ENCODE measurements at places on chromosomes 7 and 10.

- no peak for DNase-seq
Measured at GRCh38 chr10:70589762-70590654, 12.5 kb downstream of the PRF1 start.

DNA sequence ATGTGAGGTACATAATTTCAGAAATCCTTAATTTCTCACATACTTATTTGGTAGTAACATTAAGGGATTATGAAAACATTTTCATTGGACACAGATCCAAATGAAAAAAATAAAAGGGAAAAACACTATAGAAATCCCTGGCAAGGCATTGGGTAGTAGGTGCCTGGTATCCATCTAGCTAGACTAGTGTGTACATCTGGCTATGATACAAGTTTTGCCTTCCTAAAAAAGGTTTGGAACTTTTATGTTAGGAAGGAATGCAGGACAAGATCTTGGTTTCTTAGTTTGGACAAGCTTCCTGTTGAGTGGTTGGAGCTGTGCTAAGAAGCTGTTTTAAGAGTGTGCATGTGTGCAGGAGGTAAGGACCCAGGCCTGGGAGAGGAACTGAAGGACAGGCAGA lies 252.3 kb upstream of the GLI3 start:
- DNase-seq = no peak

GRCh38 chr10:60426425-60426824 lies 36.8 kb upstream of the ANK3 start:
- DNase-seq = no peak

GRCh38 chr7:1691601-1692514 lies 21.8 kb downstream of the ELFN1 start:
- DNase-seq = no peak

DNA sequence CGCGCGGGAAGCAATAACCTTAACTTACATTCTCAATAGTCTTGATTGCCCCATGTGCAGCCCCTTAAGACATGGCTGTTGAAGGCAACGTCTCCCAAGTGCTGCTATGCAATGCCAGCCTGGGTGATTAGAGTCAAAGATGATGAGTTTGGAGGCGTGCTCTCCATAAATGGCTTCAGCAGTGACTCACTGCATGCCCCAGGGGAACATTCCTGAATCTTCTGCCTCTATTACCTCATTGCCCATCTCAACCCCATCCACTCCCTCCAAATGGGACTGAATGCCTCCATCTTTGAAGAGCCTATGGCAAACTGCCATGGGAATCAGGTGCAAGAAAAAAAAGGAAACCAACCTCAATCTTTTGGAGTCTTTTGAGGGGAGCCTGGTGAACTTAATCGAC lies 282.8 kb downstream of the SNX10 start:
- no peak for DNase-seq

DNA sequence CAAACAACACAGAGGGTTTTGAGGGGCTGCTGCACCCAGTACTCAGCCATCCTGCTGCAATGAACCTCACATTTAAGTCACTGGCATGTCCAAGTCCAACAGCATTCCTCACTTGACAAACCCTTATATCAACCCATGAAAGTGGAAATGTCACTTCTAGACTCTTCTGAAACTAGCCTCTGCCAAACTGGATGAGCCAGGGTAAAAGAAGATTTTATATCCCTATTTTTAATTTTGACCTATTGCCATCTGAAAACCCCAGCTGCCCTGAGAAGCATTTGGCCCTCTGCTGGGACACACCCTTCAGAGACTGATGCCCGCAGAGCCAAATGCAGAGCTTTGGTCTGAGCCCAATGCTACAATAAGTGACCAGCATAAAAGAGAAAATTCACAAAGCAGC lies 201.1 kb downstream of the ANK3 start:
- no peak for DNase-seq

GRCh38 chr10:6445671-6446316 lies 134.3 kb downstream of the PRKCQ start:
- peak; percentile 27 for DNase-seq

DNA sequence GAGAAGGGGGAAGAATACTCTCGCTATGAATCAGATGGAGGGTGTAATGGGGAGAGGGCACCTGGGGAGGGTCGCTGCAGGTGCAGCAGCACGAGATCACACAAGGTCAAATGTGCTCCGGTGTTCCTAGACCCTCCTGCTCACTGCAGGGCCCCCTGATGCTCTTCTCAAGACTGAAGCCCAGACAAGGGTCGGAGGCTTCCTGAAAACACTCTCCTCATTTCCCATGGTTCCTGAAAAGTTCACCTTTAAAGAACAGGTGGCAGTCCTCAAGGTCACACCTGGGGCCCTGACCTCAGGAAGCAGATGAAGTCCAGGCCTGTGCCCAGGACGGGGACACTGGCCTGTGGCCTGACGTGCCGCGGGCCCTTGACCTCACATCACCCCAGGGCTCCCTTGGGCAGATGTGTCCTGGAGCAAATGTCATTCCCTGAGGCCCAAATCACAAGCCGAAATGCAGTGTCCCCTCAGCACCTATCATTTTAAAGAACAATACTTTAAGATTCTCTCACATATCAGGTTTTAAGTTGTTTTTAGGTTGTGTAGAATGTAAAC lies 289.8 kb downstream of the GLRX3 start:
- no peak for DNase-seq

DNA sequence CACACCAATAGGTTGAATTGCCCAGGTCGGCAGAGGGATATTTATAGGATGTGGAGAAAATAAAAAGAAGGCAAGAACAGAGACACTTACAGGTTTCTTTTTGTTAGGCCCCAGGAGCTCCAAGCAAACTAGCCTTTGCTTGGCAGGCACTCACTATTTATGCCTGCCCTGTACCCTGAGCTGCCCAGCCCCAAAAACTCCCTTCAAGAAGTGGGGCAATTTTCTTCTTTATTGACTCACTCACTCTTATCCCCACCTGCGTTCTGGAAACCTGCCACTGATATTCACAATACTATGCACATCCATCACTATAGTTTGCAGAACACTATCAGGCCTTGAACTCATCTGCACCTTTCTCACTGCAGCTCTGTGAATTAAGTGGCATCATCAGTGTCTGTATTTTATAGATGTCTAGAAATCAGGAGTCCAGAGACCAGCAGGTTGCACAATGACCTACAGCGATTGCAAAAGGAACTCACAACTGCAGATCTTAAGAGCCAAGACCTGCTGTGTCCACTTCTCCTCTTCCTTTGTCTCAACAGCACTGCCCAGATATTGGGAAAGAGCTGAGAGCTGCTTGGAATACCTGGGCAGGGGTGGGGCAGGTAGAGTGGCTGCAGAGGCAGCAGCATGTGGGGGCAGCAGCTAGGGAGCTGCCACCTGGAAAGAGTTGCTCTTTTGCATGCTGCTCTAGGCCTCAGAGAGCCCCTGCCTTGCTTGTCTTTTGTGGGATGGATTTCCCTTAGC lies at the start of gene SFTPD:
TSS of gene SFTPD (minus strand) at position 130 of the 747 bp plus-strand sequence. CDS start 2,446 bp downstream, outside the sequence.
- no peak for DNase-seq

- DNase-seq = no peak
Measured at GRCh38 chr10:46094931-46095750, 49.1 kb upstream of the MSMB start.

GRCh38 chr7:149496642-149497391 lies 792 bp downstream of the ZNF746 start:
- peak; percentile 15 for DNase-seq

DNA sequence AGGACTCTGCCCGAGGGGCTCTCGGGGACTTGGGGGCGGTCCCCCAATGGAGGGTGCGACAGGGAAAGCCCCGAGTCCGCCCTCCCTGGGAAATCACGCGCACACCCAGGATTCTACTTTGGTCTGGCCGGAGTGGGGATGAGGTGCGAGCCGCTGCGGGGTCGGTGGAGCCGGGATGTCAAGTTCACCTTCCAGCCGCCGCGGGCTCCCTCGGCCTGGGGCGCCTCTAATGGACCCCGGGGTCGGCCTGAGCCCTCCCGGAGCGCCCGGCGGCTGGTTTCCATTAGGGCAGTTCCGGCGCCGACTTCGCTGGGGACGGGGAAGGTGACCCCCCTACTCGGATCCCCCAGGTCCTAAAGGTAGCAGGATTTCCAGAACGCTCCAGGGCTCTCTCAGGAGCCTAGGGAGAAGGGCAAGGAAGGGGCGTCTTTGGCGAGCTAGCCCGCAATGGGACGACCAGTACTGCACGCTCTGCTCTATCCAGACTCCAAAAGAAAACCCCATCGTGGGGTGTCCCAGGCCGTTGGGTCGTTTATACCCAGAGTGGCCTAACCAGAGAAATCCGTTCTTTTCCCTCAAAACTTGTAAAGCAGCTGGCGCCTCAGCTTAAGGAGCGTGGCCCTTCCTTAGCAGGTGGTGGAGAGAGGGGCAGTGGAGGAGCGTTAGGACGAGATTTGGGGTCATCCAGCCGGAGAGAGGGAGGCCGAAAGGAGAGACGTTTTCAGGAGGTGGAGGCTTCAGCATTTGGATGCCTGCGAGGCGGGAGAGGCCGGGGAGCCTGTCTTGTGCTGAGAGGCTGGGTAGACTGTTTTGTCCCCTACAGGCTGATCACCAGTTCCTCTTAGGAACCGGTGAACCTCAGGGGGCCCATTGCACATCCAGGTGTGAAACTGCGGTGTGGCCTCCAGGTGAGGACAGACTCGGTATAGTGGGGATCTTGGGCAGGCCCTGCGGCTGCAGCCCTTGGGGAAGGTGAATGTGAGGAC lies 860 bp upstream of the WDR86 start:
- DNase-seq = no peak

DNA sequence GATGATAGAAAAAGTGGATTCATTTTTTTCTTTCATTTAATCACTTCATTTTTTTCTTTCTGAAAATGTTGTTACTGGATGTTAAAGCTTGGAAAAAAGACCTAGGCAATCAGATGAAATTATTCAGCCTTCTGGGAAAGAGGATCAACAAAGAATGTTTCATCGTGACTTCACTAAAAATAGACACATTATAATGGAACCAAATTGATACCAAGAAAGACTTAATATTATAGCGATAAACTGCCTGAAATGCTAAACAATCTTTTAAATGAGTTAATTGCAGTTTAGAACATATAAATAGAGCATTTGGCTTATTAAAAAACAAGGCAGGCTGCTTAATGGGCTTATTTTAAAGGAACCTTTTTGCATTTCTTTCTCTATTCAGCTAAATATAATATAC lies 25.6 kb upstream of the TMEM229A start:
- DNase-seq = no peak

DNA sequence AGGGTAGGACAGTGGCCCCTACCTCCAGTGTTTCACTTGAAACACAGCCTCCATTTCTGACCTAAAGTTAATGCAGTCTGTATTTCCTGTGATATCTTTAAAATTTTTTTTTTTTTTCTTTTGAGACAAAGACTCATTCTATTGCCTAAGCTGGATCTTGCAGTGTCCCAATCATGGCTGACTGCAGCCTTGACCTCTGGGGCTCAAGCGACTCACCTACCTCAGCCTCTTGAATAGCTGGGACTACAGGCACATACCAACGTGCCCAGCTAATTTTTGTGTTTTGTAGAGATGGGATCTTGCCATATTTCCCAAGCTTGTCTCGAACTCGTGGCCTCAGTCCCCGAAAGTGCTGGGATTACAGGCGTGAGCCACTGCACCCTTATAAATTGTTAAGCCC lies 16.7 kb upstream of the MGAM2 start:
- no peak for DNase-seq

- no peak for DNase-seq
Measured at GRCh38 chr10:3020311-3020710, 47.0 kb upstream of the PFKP start.

DNA sequence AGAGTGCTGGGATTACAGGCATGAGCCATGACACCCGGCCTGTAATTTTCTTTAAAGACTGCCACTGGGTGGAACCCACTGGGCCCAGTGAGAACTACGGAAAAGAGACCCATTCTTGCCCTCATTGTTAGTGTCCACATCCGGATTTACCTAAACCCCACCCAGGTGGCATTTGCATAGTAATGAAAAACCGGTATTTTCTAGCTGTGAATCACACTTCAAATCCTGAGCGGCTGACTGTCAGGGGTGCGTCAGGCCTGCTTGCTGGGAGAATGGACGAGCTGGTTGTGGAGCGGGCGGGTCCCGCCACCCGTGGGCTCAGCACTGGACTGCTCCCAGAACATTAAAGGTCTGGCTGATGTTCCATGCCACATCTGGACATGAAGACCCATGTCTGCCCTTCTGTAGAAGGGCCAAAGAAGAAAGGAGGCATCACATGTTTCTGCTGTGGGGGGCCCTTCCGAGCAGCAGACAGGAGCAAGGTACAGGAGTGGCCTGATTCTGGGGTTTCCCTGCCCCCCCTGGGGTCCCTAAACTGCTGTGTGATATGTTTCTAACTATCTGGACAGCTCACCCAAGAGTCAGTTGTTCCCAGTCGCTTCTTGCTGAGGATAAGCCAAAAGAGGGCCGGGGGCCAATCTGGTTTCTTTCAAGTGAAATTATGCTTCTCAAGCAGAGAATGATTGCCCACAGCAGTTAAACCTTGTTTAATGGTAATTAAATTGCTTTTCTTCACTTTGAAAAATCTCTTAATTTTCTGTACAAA lies 46.4 kb downstream of the KIAA1217 start:
- DNase-seq = no peak

- DNase-seq = no peak
Measured at GRCh38 chr10:24900888-24901685, 51.3 kb downstream of the PRTFDC1 start.

DNA sequence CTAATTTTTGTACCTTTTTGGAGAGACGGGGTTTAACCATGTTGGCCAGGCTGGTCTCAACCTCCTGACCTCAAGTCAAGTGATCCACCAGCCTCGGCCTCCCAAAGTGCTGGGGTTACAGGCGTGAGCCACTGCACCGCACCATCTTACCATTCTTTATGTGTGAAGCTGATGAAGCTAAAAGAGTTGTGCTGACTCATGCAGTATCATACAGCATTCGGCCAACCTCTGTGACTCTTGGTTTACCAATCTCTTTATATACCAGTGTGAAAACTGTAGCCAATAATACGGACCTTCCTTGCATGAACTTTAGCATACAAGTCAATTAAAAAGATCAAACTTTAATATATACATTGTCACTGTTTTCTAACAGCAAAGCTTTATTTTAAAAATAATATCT lies 878.2 kb upstream of the MBL2 start:
- no peak for DNase-seq

DNA sequence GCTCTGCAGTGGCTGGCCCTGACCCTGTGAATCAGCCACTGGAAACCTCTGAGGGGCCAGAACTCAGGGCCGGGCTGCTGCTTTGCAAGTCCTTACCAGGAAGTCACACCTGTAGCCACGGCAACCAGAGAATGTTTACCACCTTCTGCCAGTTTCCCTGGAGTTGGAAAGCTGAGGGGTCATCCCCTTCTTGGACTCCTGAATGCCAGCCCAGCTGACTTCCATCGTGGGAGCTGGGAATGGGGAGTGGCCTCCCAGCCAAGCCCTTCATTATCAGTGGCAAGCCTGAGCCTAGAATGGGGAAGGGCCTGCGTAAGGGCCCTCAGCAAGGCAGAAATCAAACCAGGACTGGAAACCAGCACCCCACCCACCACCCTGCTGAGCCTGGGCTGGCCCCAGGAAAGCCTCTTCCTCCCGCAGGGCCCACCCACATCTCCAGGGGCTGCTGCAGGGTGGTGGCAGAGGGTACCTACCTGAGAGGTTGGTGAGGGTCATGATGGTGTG lies 6.5 kb upstream of the CRHR2 start:
- no peak for DNase-seq

All from stimulated activated CD4-positive, alpha-beta T cell treated with anti-CD3 and anti-CD28 coated beads, Interleukin-15, amount 100 ng/mL, for 1 hour (primary cell).